ENCODE measurements at places on chromosomes 6 and 20. TPM values are rescaled to one million over a fixed set of nuclear protein-coding genes. Genes with fewer than 3 reads are reported as not detected.

Gene UQCC2
- 40.3 TPM for total RNA-seq

Gene TUBB1
- not detected for total RNA-seq

Gene HDGFL1
- not detected for total RNA-seq

Gene REM1
- total RNA-seq: not detected

Gene ABHD16B
- total RNA-seq: not detected

Gene LY6G5B
- 0.43 TPM for total RNA-seq

Gene ARG1
- not detected for total RNA-seq

Gene HLA-DQA2
- total RNA-seq: not detected

Gene SRMS
- total RNA-seq: not detected

Gene ELOVL2
- total RNA-seq: under 0.01 TPM

Gene MEP1A
- not detected for total RNA-seq

Gene SOX18
- not detected for total RNA-seq

Gene SLC12A5
- total RNA-seq: not detected

Gene PRKN
- total RNA-seq: 0.64 TPM

Gene SMPDL3A
- 7.7 TPM for total RNA-seq

Gene SOBP
- 0.21 TPM for total RNA-seq

Gene ZNF318
- 3.1 TPM for total RNA-seq

Gene NKAIN2
- total RNA-seq: not detected

Gene TCEA2
- total RNA-seq: 14.7 TPM

Gene EPHA7
- not detected for total RNA-seq

Gene ARMC12
- 0.64 TPM for total RNA-seq

Gene DPPA5
- total RNA-seq: not detected
